ENCODE measurements at places on chromosomes 6 and 20. TPM values are rescaled to one million over a fixed set of nuclear protein-coding genes. Genes with fewer than 3 reads are reported as not detected.
A peak's percentile ranks its signal among the peaks of the same experiment; 100 is the strongest.

- H3K27me3 ChIP-seq: no peaks in the 10 kb centered on the region
- no peaks in the 10 kb centered on the region for H3K4me1 ChIP-seq
- DNase-seq: peak; percentile 66
Observed at GRCh38 chr6:168355716-168356522, 36.3 kb upstream of the DACT2 start.

- no peak overlapping the region for H3K4me3 ChIP-seq
- no peak overlapping the region for H3K27ac ChIP-seq
- no peaks in the 10 kb centered on the region for H3K36me3 ChIP-seq
- no peaks in the 10 kb centered on the region for H3K4me1 ChIP-seq
Observed at GRCh38 chr6:90434094-90434493, 137.5 kb upstream of the BACH2 start.

DNA sequence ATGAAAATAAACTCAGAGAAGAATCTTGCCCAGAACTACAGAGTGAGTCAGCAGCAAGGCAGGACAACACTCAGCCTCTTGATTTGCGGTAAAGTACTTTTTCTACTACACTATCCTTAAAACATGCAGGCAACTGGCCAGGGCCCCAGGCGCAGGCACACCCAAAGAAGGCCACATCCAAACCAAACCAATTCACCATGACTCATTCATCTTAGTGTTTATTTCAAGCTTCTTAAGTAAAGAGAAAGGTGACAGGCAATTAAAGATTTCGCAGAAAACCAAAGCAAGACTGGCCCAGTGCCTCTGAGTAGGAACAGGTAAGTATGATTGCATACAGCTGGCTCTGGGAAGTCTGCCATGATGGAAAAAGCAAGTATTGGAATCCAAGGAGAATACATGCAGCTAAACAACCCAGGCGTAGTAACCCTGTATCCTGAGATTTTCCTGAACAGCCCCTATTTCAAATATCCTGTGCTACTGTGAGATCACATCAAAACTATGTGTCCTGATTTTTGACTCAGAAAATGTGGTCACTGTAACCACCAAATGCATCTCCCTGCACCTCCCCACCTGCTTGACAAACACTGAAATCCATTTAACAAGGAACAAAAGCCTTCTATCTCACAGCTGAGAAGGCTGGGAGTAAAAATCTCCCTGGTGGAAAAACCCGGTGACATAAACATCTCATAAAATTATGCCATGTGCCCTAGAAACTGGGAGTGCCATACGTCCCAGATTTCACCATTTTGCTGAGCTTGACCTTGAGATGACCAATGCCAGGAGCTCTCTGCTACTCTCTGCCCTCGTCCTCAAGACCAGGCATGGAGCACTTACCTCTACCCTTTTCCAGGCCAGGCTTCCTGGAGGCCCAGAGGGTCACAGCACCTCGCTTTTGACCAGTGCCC lies 12.4 kb downstream of the WFDC3 start:
- H3K36me3 ChIP-seq: no peaks in the 10 kb centered on the region
- H3K4me1 ChIP-seq: peaks cover 54% of the 10 kb centered on the region
- DNase-seq: peak; percentile 89
- peak overlapping the region; percentile 66 for H3K27ac ChIP-seq
- H3K4me3 ChIP-seq: no peak overlapping the region

- no peak for DNase-seq
- H3K36me3 ChIP-seq: no peaks in the 10 kb centered on the region
- no peak overlapping the region for H3K4me3 ChIP-seq
Observed at GRCh38 chr6:39072830-39073229, 24.2 kb downstream of the GLP1R start.

DNA sequence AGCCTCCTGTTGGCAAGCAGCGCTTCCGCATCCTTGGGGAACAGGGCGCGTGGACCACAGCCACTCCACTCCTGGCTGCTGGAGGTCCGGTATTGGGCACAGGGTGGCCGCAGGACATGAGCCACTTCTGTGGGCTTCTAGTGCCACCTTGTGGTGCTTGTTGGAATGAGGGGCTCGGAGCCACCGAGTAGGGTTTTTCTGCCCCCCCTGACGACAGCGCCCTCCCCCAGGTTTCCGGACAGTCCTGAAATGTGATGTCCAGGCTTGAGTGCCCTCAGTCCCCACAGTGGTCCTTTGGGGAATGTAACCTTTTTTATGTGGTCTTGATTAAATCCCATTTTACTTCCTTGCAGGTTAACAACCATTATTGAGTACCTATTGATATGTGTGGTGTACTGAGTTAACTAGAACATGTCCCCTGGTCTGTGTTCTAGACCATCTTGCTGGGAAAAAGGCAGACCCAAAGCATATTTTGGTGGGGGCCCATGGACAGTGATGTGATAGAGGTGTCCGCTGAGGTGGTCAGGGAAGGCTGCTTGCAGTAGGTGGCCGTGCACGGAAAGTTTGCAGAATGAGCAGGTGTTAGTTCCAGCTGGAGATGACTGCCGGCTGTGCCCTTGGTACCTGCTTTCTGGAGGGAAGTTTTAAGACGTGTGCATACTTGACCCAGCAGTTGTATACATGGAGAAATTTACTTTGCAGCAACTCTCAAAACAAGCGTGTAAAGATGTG lies 70.0 kb downstream of the PTPN1 start:
- no peaks in the 10 kb centered on the region for H3K36me3 ChIP-seq
- H3K4me1 ChIP-seq: peaks cover 7% of the 10 kb centered on the region
- DNase-seq: peak; percentile 69
- H3K27ac ChIP-seq: no peak overlapping the region
- no peaks in the 10 kb centered on the region for H3K27me3 ChIP-seq
- no peak overlapping the region for H3K4me3 ChIP-seq

GRCh38 chr6:32668226-32668747 lies 1.8 kb upstream of the HLA-DQB1 start:
- no peak overlapping the region for H3K4me3 ChIP-seq
- H3K4me1 ChIP-seq: no peaks in the 10 kb centered on the region
- no peaks in the 10 kb centered on the region for H3K36me3 ChIP-seq
- peak; percentile 76 for DNase-seq
- no peak overlapping the region for H3K27ac ChIP-seq

GRCh38 chr20:46123482-46124245 lies 5.5 kb downstream of the CD40 start:
- DNase-seq: no peak
- no peaks in the 10 kb centered on the region for H3K27me3 ChIP-seq
- H3K4me1 ChIP-seq: peaks cover 8% of the 10 kb centered on the region
- H3K27ac ChIP-seq: no peak overlapping the region

GRCh38 chr20:13447385-13448180 lies 191.1 kb downstream of the TASP1 start:
- H3K36me3 ChIP-seq: no peaks in the 10 kb centered on the region
- H3K4me3 ChIP-seq: no peak overlapping the region
- H3K27me3 ChIP-seq: no peaks in the 10 kb centered on the region
- no peaks in the 10 kb centered on the region for H3K4me1 ChIP-seq
- no peak overlapping the region for H3K27ac ChIP-seq
- no peak for DNase-seq

DNA sequence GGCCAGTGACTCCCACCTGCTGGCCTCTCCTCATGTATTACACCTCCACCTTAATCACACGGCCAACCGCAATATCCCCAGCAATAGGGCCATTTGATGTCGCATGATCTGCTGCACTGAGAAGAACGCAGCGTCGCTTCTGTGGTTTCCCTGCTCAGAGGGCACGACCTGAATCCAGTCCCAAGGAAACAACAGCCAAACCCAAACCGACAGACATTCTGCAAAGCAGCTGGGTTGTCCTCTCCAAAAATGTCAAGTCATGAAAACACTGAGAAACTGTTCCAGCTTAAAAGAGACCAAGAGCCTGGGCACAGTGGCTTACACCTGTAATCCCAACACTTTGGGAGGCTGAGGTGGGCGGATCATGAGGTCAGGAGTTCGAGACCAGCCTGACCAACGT lies 7.5 kb upstream of the BPI start:
- no peaks in the 10 kb centered on the region for H3K27me3 ChIP-seq
- DNase-seq: no peak
- H3K4me1 ChIP-seq: peaks cover 4% of the 10 kb centered on the region

GRCh38 chr6:167020206-167020605 lies 21.0 kb downstream of the CEP43 start:
- H3K36me3 ChIP-seq: peaks cover 1% of the 10 kb centered on the region
- no peaks in the 10 kb centered on the region for H3K27me3 ChIP-seq
- H3K4me3 ChIP-seq: no peak overlapping the region
- no peak overlapping the region for H3K27ac ChIP-seq

- no peak for DNase-seq
- no peaks in the 10 kb centered on the region for H3K27me3 ChIP-seq
- H3K27ac ChIP-seq: no peak overlapping the region
Observed at GRCh38 chr6:112038756-112039430, 15.0 kb upstream of the CCN6 start.

- H3K36me3 ChIP-seq: no peaks in the 10 kb centered on the region
- no peak overlapping the region for H3K27ac ChIP-seq
- H3K27me3 ChIP-seq: no peaks in the 10 kb centered on the region
- H3K4me3 ChIP-seq: no peak overlapping the region
Observed at GRCh38 chr6:16836144-16836981, 75.1 kb upstream of the ATXN1 start.

- no peak overlapping the region for H3K4me3 ChIP-seq
- H3K36me3 ChIP-seq: no peaks in the 10 kb centered on the region
- H3K27ac ChIP-seq: no peak overlapping the region
- peaks cover 19% of the 10 kb centered on the region for H3K4me1 ChIP-seq
Observed at GRCh38 chr20:61253640-61254511, 1.8 kb downstream of the CDH4 start.

GRCh38 chr6:73854998-73855718 lies 159.2 kb downstream of the CD109 start:
- no peaks in the 10 kb centered on the region for H3K36me3 ChIP-seq
- H3K4me3 ChIP-seq: no peak overlapping the region
- H3K27me3 ChIP-seq: no peaks in the 10 kb centered on the region

- no peaks in the 10 kb centered on the region for H3K36me3 ChIP-seq
- DNase-seq: no peak
Observed at GRCh38 chr6:137320271-137320670, 101.1 kb upstream of the IFNGR1 start.

GRCh38 chr6:101058296-101058695 lies 177.2 kb upstream of the ASCC3 start:
- no peaks in the 10 kb centered on the region for H3K27me3 ChIP-seq
- no peaks in the 10 kb centered on the region for H3K4me1 ChIP-seq
- no peaks in the 10 kb centered on the region for H3K36me3 ChIP-seq
- no peak overlapping the region for H3K27ac ChIP-seq
- no peak overlapping the region for H3K4me3 ChIP-seq

GRCh38 chr20:52965380-52965779 lies 6.8 kb upstream of the TSHZ2 start:
- H3K4me3 ChIP-seq: no peak overlapping the region
- H3K4me1 ChIP-seq: no peaks in the 10 kb centered on the region

- no peaks in the 10 kb centered on the region for H3K4me1 ChIP-seq
- DNase-seq: no peak
- no peak overlapping the region for H3K27ac ChIP-seq
Observed at GRCh38 chr20:12394786-12395185, 477.1 kb downstream of the BTBD3 start.

DNA sequence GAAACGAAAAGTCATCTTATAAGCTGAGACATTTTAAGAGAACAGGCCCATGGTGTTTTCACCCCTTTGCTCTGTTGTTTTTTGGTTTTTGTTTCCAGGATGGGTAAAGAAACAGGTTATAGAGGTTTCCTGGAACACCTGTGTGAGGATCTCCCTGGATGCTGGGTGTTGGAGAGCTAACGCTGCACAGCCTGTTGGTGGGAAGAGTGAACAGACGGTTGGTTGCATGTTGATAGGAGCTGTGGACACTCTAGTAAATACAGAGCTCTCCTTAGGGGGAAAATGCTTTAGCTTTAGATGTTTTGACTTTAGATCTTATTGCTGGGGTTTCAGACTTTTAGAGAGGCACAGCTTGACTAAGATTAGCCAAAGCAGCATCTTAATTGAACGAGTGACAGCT lies 235.2 kb downstream of the SOX4 start:
- no peak for DNase-seq
- H3K4me3 ChIP-seq: no peak overlapping the region
- no peak overlapping the region for H3K27ac ChIP-seq

- no peaks in the 10 kb centered on the region for H3K36me3 ChIP-seq
- no peaks in the 10 kb centered on the region for H3K27me3 ChIP-seq
- no peaks in the 10 kb centered on the region for H3K4me1 ChIP-seq
- H3K4me3 ChIP-seq: no peak overlapping the region
- no peak for DNase-seq
- no peak overlapping the region for H3K27ac ChIP-seq
Observed at GRCh38 chr6:23620911-23621401, 505.1 kb upstream of the NRSN1 start.

The CD109 gene
- 30.7 TPM for total RNA-seq

The FGD2 gene
- 11.9 TPM for total RNA-seq

The C6orf15 gene
- total RNA-seq: not detected

The TCP11 gene
- not detected for total RNA-seq

The KLC4 gene
- 33.5 TPM for total RNA-seq

The CASS4 gene
- 0.52 TPM for total RNA-seq

The TMEM200A gene
- 0.66 TPM for total RNA-seq

The SMLR1 gene
- 0.52 TPM for total RNA-seq

The EFCAB8 gene
- 0.26 TPM for total RNA-seq

The MACROD2 gene
- 8.3 TPM for total RNA-seq

The EBF4 gene
- total RNA-seq: 9.6 TPM

The CFB gene
- 33.9 TPM for total RNA-seq

The XKR7 gene
- total RNA-seq: 0.26 TPM

The WFDC12 gene
- not detected for total RNA-seq

Data from body of pancreas (tissue), 4 donors.